ENCODE measurements at places on chromosomes 11 and 22.

GRCh38 chr11:86673055-86673843, 833 bp upstream of the ME3 start:
- no peak for DNase-seq

- DNase-seq = no peak
Measured at GRCh38 chr22:41526226-41526829, 17.9 kb downstream of the POLR3H start.

DNA sequence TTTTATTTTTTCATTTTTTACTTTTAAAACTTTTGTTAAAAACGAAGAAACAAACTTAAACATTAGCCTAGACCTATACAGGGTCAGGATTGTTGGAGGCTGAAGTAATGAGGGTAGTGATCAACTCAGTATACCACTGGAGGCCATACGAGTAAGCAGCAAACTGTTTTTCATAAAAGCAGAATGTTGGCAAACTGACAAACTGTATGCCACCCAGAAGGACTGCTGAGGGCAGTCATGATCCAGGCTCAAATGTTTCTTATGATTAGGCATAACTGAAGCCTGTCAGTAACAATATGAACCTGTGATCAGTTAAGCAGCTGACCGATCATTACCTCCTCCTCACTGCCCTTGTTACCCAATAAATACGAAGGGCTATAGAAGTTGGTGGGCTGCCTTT, 10.2 kb upstream of the SC5D start:
- no peak for DNase-seq

DNA sequence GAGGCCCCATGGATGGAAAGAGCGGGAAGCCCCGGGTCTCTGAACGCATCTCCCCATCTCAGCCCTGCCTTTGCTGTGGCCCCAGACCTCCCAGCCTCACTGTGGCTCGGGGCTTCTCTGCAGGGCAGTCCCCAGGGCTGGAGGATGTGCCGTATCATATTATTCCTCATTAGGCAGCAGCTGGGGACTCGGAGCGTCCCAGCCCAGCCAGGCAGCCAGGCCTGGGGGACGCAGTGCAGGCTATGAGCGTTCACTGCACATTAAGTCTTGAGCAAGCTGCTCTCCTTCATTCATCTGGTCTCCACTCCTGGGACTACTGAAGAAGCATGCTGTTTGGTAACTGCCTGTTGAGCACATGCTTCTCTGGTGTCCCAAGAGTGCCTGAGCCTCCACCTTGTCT, 226.8 kb upstream of the TBCEL start:
- no peak for DNase-seq

DNA sequence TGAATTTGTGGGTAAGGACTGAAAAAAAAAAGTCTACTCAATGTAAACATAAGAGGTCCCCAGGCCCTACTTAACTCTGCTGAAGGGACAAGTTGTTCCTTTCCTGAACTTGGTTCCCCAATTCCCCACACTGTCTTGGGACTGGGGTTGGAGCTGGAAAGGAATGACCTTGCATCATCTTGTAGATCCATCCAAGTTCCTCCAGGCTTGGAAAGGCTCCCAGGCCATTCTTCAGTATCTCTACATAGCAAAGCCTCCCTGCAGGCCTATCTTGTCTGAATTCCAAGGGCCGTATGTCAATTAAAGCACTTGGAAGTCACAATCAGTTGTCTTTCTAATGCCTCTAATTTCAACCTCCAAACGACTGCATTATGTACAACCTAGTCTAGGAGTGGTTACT, 361.2 kb downstream of the TMEM135 start:
- DNase-seq = no peak

DNA sequence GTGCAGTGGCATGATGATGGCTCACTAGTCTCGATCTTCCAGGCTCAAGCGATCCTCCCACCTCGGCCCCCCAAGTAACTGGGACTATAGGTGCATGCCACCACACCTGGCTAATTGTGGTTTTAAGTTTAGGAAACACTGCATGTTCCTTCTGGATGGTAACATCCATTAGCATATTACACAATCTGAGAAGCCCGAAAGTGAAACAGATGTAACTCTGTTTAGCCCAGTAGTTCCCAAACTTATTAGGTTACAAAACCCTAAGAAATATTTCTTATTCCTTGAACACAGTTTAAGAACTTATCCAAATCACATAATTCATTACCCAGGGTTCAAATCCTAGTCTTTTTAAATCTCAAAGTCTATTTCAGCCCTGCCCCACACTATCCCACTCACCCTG, 28.3 kb downstream of the POLDIP3 start:
- no peak for DNase-seq

DNA sequence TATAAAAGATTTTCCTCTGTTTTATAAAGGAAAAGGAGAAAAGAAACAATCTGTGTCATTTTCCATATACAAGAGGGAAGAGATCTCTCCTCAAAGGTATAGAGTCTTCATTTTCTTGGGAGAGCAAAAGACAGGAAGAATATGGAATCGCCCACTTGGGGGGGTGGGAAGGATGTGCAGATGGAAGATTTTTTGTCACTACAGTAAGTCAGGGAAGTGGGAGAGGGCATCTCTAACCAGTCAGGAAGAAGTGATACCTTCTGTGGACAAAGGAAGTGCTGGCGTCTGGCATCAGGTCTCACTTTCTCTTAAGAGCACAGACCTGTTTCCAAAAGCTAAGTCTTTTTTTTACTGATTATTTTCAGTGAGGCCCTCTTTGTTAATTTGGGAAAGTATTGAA, 1.4 kb downstream of the PRR14L start:
- DNase-seq = no peak

GRCh38 chr11:125070699-125071254, 7.7 kb downstream of the SLC37A2 start:
- peak; percentile 95 for DNase-seq

- no peak for DNase-seq
Measured at GRCh38 chr11:84413549-84413948, 1127.4 kb upstream of the CCDC90B start.

GRCh38 chr11:111428113-111428876, 49.2 kb upstream of the POU2AF1 start:
- DNase-seq = no peak
